ENCODE measurements at places on chromosomes 4 and X. TPM values are rescaled to one million over a fixed set of nuclear protein-coding genes. Genes with fewer than 3 reads are reported as not detected.

GRCh38 chrX:132365490-132365889, 123.3 kb downstream of the MBNL3 start:
- DNase-seq = no peak

The TCEAL9 gene
- total RNA-seq = 0.37 TPM

GRCh38 chr4:148044089-148044911, 312.4 kb downstream of the ARHGAP10 start:
- DNase-seq = no peak

The TRIML2 gene
- total RNA-seq = not detected

GRCh38 chrX:75997692-75998091, 175.2 kb upstream of the PBDC1 start:
- DNase-seq = no peak

- DNase-seq = no peak
Observed at GRCh38 chrX:31847773-31848172, 775.9 kb upstream of the FTHL17 start.

GRCh38 chr4:55397520-55398321, 2.0 kb downstream of the TMEM165 start:
- no peak for DNase-seq

The SPON2 gene
- 21.6 TPM for total RNA-seq

- peak; percentile 75 for DNase-seq
Observed at GRCh38 chr4:67700116-67700737, 728 bp downstream of the UBA6 start.

DNA sequence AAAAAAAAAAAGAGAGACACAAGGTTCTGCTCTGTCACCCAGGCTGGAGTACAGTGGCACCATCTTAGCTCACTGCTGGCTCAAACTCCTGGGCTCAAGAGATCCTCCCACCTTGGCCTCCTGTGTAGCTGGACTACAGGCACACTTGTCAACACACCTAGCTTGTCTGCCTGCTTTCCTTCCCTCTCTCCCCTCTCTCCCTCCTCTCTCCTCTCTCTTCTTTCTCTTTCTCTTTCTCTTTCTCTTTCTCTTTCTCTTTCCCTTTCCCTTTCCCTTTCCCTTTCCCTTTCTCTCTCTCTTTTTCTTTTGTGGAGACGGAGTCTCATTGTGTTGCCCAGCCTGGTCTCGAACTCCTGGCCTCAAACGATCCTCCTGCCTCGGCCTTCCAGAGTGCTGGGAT, 132.1 kb downstream of the DIPK2B start:
- peak; percentile 67 for DNase-seq

The ERCC6L gene
- total RNA-seq = 8.3 TPM

The CDS1 gene
- not detected for total RNA-seq

The DACH2 gene
- total RNA-seq = not detected

DNA sequence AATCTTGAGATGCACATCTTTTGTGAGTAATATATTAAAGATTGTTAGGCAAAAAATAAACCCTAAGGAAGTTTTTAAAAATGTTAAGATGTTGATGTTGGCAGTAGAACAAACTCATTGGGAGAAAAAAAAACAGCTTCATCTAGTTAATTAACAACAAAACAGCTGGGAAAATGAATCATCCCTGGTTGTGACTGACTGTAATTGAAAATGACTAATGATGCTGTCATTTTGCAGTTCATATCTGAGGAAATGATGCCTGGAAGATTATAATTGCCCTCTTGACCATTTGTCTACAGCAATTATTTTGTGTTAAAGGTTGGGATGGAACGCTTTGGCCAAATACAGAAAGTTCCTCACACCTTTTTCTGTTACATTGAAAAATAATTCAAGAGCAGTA, 760.4 kb upstream of the FTHL17 start:
- DNase-seq = no peak

- peak; percentile 55 for DNase-seq
Observed at GRCh38 chr4:142314247-142314646, 531.9 kb downstream of the INPP4B start.

DNA sequence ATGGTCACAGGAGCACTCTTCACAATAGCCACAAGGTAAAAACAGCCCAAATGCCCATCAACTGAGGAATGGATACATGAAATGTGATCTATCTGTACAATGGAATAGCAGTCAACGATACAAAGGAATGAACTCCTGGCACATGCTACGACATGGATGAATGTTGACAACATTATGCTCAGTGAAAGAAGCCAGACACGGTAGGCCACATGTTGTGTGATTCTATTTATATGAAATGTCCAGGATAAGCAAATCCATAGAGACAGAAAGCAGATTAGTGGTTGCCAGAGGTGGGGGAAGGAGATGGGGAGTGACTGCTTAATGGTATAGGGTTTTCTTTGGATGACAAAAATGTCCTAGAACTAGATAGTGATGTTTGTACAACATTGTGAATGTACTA, 58.7 kb upstream of the GPM6B start:
- no peak for DNase-seq

GRCh38 chr4:163548481-163549243, 54.2 kb downstream of the TMA16 start:
- peak; percentile 79 for DNase-seq

The SPANXA2 gene
- total RNA-seq = not detected

DNA sequence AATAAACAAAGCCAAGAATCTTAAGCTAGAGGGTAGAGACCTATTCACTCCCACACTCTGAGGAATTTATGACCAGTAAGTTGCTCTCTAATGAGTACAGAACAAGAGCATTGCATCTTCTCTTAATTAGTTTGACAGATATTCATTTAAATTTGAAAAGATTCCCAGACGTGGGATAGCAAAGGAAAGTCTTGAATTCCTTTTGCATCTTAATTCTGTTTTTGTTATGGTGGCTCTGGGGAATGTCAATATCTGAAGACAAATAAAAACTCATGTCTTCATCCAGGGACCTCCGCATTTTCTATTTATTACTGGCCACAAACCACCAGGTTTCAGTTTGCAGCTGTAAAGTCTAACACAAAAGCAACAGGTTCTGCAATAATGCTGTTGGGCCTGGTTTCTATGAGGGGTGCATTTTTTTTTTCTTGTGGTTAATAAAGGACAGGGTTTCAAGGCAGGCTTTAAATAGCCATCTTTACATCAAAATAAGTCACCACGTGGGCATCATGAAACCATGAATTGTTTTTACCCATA, 172.3 kb downstream of the SHROOM3 start:
- no peak for DNase-seq

The NXF2B gene
- total RNA-seq = not detected

DNA sequence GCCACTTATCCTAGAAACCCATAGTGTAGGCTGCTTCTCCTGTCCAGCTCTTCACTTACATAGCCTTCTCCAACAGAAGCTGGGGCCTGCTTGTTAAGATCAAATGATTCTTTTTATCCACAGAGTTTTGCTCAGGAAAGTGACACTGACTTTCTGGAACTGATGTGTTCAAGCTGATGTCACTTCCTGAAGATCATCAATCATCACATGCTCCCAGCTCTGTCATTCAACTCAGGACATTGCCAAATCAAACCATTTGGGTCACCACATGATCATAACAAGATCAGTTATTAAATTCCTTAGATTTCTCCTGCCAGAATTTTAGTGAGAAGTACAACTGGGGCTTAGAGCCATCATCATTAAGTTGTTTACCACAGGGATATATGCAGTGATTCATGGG, 39.4 kb downstream of the GLRA3 start:
- DNase-seq = no peak

DNA sequence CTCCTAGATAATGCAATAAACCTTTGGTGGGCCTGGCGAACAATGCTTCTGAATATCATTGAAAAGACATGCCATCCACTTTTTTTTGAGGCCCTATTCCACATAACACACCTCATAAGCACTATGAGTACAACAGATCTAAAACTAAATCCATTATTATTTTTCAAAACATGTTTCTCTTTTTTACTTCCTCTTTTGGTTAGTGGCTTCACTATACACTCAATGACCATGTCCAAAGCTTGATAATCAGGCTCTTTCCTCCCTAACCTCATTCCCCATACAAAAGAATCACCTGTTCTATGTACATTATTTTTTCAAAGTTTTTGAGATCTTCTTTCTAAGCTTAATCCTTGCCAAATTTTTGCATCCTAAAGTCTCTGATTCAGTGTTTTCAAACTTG, 20.4 kb upstream of the NPY2R start:
- no peak for DNase-seq

DNA sequence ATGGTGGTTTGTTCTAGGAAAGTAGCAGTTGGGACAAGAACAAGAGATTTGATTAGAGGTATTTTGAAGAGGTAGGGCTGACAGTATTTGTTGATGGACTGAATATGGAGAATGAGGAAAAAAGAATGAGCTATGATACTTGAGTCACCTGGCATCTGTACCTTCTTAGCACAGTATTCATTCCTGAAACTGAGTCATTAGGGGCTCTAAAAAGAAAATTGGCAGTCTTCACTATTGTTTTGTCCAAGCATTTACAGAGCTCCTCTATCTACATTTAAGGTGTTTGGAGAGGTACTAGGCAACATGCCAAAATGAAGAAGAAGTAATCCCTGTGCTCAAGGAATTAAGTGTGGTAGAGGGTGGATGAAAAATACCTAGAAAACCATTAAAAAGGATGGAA, 165.8 kb downstream of the SHROOM4 start:
- DNase-seq = no peak

The GPR50 gene
- total RNA-seq = not detected

The CLTRN gene
- total RNA-seq = 0.33 TPM

DNA sequence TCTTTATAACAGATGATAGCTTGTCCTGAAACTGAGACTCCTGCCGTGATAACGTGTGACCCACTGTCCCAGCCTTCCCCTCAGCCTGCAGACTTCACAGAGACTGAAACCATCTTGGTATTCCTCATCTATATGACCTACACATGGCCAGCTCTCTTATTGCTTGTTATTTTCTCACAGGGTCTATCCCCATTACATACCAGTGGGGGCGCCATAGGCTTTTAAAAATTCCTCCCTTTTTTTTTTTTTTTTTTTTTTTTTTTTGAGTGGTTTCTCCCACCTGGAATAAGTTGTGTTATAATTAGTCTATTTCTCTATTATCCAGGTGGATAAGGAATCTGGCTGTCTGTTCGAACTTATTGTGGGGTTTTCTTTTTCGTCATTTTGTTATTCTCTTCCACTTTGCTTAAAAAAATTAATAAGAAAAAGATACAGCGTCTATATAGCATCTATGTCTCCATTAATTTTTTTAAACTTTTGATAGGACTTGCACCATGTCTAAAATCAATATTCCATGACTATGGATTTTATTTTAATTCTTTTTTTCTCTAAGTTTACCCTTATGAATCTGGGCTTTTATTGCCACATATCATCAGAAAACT, 47.2 kb downstream of the GYG2 start:
- DNase-seq = no peak

DNA sequence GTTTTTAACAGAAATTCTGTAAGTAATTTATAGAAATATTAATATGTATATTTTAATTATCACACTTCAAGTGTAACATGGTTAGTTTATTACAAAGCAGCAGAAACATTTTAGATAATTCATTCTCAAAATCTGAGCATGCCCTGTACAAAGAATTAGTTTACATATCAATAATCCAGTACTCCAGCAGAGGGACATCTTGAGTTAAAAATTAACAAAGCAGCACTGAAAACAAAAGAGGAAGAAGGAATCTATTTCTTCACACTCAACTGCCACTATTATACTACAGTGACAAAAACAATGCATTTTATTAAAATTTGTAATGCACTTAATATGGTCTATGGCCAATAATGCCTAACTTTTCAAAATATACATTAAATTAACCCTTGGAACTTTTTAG, 179.1 kb upstream of the KLHL4 start:
- no peak for DNase-seq

All from activated CD4-positive, alpha-beta T cell treated with anti-CD3 and anti-CD28 coated beads, Interleukin-2, amount 10 ng/mL, durations not matched to agents 24 days and 14 days (primary cell).